M059J (cell line): ENCODE measurements at places on chromosomes 13 and 19. TPM values are rescaled to one million over a fixed set of nuclear protein-coding genes. Genes with fewer than 3 reads are reported as not detected.

DACT3 gene
- 0.52 and 1.4 TPM in 2 replicates for total RNA-seq

DNA sequence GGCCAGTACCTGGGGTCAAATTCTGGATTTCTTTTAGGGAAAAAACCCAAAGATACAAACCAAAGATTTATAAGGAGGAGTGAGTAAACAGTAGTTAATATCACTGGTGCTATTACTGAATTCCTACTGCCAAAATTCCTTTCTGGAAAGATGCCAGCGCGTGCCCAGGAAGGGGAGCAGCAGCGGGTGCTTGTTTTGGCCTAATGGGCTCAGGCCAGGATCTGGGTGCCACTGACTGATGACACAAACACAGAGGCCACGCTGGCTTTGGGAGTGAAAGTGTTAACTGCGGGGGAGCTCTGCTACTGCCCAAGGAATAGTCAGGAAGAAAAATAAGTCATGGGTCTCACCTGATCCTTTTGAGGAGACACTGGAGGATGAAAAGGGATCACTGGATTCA is 61.2 kb downstream of the KLF2 start:
- DNase-seq = no peak

CEACAM20 gene
- not detected in 2 replicates for total RNA-seq

DNA sequence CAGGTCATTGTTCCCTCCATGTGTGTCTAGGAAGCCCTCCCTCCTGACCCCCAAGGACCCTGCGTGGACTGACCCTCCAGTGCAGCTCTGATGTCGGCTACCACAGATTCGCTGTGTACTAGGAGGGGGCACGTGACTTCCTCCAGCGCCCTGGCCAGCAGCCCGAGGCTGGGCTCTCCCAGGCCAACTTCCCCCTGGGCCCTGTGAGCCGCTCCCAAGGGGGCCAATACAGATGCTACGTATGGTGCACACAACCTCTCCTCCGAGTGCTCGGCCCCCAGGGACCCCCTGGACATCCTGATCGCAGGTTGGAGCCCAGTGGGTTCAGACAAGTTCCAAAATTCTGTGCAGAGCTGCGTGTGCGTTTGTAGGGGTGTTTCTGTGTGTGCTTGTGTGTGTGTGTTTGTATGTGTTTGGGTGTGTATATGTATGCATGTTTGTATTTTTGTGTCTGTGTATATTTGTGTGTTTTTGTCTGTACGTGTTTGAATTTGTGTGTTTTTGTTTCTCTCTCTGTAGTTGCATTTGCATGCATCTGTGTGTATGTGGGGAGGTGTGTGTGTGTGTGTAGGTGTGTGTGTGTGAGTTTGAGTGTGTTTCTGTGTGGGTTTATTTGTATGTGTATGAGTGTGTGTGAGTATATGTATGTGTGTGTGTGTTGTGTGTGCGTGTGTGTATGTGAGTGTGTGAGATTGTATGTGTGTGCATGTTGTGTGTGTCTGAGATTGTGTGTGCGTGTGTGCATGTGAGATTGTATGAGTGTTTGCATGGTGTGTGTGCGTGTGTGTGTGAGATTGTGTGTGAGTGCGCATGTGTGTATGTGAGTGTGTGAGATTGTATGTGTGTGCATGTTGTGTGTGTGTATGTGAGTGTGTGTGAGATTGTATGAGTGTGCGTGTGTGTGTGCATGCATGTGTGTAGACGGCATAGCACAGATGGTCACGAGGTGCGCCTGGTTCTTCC is 21.4 kb upstream of the LILRA2 start:
- no peak for DNase-seq

GRCh38 chr13:42495751-42496150 is 78.2 kb upstream of the TNFSF11 start:
- no peak for DNase-seq

ZNF112 gene
- total RNA-seq = 3.2 and 7.0 TPM in 2 replicates
